Ovary (tissue), 10 donors: ENCODE measurements at places on chromosomes 2 and 18.

- H3K27me3 ChIP-seq = no peaks in the 10 kb centered on the region
- no peak overlapping the region for H3K4me3 ChIP-seq
- peaks cover 2% of the 10 kb centered on the region for H3K4me1 ChIP-seq
- H3K27ac ChIP-seq = no peak overlapping the region
- peak; percentile 12 for DNase-seq
Measured at GRCh38 chr2:236643480-236643879, 73.9 kb downstream of the ACKR3 start.

- no peak overlapping the region for H3K4me3 ChIP-seq
- peaks cover 4% of the 10 kb centered on the region for H3K4me1 ChIP-seq
- H3K36me3 ChIP-seq = no peaks in the 10 kb centered on the region
- no peaks in the 10 kb centered on the region for H3K27me3 ChIP-seq
Measured at GRCh38 chr2:239444626-239445577, 44.1 kb upstream of the HDAC4 start.

- DNase-seq = no peak
- H3K27ac ChIP-seq = peak overlapping the region; percentile 70
- H3K27me3 ChIP-seq = no peaks in the 10 kb centered on the region
- no peaks in the 10 kb centered on the region for H3K36me3 ChIP-seq
- H3K4me1 ChIP-seq = peaks cover 24% of the 10 kb centered on the region
- no peak overlapping the region for H3K4me3 ChIP-seq
Measured at GRCh38 chr2:239114616-239115265, 266.9 kb downstream of the TWIST2 start.

DNA sequence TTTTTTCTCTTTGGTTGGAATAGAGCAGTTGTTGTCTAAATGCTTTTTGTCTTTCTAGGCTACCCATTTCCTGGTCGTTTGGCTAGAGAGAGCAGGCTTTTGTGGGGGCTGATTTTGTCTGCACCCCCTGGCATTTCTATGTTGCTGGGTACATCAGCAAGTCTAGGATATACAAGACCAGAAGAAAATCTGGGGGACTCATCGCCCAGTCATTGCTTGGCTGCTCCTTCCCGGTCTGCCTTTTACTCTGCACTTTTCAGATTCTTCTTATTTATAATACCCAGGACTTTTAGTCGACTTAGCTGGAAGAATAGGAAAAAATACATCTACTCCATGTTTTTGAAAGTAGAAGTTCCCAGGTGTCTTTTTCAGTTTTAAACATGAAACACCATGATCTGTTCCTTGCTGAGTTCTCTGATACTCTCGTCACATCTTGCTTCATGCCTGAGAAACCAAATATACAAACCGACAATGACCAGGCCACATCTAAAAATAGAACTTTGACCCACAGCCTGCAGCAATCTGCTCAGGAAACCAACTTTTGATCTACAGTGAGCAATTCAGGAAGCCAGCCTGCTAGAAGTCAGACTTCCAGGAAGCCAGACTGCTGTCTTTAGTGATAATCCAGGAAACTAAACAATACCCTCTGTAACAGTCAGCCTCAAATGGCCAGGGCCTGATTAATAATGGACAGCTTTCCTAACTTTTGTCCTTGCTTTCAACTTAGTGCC is 163.8 kb upstream of the MEX3C start:
- no peak for DNase-seq
- no peaks in the 10 kb centered on the region for H3K36me3 ChIP-seq
- no peaks in the 10 kb centered on the region for H3K27me3 ChIP-seq
- no peak overlapping the region for H3K4me3 ChIP-seq
- H3K4me1 ChIP-seq = no peaks in the 10 kb centered on the region
- H3K27ac ChIP-seq = no peak overlapping the region

DNA sequence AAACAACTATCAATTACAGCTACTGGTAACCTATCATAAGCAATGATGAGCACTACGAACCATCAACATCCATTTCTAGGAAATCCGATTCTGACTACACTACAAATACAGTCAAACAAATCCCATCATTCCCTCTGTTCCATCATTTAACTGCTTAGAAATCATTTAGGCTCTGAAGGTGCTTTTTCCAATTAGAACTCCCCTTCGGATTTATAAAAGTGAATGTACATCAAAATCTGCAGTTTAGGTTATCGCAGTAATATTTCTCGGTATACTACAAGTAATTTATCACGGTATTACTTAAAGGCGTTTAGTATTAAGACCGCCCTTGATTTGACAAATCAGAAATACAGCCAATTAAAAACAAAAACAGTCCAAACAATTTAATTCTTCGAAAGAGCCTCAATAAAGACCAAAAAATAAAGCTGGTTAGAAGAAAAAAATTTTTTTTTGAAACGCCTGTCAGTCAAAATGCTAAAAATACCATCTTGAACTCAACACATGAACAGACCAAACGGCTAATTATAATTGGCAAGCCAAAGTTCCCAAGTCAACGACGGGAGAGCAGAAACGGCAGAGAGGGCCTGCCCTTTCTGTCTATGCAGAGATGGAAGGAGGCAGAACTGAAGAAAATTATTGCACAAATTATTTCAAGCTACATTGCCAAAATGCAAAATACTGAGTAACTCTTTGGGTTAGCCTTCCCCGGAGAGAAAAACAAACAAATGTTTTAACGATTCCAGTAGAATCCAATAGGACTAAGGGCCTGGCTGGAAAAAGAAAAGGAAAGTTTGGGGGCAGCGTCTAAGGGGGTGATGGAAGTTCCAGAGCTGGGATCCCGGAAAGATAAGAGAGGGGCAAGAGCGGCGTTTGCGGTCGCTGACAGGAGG is 1.2 kb downstream of the VPS54 start:
- H3K27me3 ChIP-seq = no peaks in the 10 kb centered on the region
- H3K4me1 ChIP-seq = peaks cover 3% of the 10 kb centered on the region
- no peaks in the 10 kb centered on the region for H3K36me3 ChIP-seq
- peak overlapping the region; percentile 97 for H3K27ac ChIP-seq

DNA sequence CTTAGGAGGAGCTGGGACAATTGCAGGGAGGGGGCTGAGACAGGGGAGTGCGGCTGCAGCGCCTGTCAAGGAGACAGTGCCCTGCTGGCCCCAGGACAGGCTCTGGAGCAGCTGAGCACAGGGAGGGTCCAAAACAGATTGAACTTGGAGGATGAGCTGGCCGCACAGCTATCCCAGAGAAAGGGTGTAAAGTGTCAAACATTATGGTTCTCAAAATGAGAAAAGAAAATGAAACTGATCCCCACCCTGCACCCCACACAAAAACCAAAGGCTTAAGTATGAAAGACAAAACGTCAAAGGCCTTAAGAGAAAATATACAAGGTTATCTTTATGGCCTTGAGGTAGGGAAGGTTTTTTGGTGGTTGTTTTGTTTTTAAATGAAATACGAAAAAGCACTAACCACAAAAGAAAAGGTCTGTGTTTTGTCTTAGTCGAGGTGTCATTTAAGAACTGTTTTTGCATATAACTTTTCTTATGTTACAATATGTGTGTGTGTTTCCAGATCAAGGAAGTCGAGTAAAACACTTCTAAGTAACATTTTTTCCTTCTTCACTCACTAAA is 111.8 kb downstream of the HDAC4 start:
- no peaks in the 10 kb centered on the region for H3K36me3 ChIP-seq
- H3K27me3 ChIP-seq = no peaks in the 10 kb centered on the region
- no peak overlapping the region for H3K4me3 ChIP-seq
- no peak overlapping the region for H3K27ac ChIP-seq
- DNase-seq = peak; percentile 49

DNA sequence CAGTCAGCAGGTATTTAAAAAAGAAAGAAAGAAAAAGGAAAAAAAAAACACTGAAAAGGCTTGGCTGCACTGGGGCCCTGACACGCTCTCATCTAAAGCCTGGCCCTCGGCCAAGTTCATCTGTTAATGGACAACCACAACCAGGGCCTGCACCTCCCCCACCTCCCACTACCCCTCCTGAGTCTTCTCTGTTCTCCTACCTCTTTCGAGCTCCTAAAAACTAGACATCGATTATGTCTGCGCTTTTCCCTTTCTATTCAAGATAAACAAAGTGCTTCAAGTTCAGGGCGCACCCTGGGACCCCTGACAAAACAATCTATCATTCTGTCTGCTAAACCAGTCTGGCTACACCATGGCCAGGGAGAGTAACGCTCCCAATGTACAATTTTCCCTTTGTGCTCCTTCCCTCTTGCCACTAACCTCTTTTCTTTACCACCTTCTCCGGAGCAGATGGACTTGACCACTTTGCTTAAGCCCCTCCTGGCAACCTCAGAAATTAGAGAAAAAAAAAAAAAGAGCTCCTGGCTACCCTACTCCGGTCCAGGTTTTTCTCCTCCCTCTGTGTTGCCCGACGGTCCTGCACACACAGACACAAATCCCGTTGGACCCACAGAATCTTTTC is 22.7 kb downstream of the BCL11A start:
- no peaks in the 10 kb centered on the region for H3K27me3 ChIP-seq
- no peak overlapping the region for H3K27ac ChIP-seq
- no peaks in the 10 kb centered on the region for H3K4me1 ChIP-seq
- DNase-seq = no peak
- no peaks in the 10 kb centered on the region for H3K36me3 ChIP-seq

DNA sequence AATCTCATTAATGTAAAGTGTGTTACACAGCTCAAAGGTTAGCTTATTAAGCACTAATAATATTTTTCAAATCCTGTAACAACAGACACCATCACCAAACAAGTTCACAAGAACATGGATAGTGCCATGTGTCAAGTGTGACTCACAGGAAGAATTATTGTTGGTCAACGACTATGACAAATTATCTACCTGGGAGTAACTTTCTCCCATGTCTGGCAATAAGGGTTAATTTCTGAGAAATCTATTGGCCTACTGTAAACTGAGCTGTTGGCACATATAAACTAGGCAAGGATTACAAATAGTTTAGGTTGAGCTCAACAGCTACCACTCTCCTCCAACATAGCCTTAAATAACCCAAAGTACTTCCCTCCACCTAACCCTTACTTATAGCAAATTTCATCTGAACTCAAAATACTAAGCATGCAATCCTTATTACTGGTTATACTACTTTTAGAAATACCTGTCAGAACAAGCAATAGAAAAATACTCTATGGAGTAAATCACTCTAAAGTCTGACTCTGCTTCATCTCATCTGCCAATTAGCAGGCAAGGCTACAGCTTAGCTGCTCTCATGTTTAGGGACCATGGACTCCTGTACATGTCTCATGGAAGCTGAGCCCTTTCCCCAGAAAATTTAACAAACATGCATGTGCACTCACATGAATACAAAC is 223.0 kb downstream of the NBAS start:
- DNase-seq = no peak
- H3K27ac ChIP-seq = no peak overlapping the region
- H3K4me3 ChIP-seq = no peak overlapping the region

GRCh38 chr2:240377366-240377765 is 58.1 kb upstream of the GPC1 start:
- H3K27ac ChIP-seq = no peak overlapping the region
- no peaks in the 10 kb centered on the region for H3K27me3 ChIP-seq
- no peaks in the 10 kb centered on the region for H3K36me3 ChIP-seq

DNA sequence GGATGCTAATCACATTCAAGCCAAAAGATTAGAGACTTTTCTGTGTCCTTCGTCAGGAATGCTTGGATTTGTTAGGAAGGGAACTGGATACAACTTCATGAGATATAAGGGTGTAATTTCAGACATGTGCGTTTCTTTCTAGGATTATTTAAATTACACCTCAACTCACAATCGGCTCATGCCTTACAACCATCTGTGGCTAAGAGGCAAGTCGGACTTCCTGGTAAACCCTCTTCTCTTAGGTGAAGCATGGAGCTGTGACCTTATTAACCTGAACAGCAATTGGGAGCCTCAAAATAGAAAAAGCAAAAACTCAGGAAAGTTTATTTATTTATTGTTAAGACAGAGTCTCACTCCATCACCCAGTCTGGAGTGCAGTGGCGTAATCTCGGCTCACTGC is 61.8 kb downstream of the SEMA4F start:
- peak overlapping the region; percentile 75 for H3K27ac ChIP-seq
- no peaks in the 10 kb centered on the region for H3K4me1 ChIP-seq
- H3K27me3 ChIP-seq = no peaks in the 10 kb centered on the region
- no peak overlapping the region for H3K4me3 ChIP-seq
- no peaks in the 10 kb centered on the region for H3K36me3 ChIP-seq

GRCh38 chr2:196220671-196221070 is 49.3 kb upstream of the STK17B start:
- no peak for DNase-seq
- no peaks in the 10 kb centered on the region for H3K4me1 ChIP-seq
- no peaks in the 10 kb centered on the region for H3K36me3 ChIP-seq
- no peak overlapping the region for H3K27ac ChIP-seq
- H3K4me3 ChIP-seq = no peak overlapping the region

DNA sequence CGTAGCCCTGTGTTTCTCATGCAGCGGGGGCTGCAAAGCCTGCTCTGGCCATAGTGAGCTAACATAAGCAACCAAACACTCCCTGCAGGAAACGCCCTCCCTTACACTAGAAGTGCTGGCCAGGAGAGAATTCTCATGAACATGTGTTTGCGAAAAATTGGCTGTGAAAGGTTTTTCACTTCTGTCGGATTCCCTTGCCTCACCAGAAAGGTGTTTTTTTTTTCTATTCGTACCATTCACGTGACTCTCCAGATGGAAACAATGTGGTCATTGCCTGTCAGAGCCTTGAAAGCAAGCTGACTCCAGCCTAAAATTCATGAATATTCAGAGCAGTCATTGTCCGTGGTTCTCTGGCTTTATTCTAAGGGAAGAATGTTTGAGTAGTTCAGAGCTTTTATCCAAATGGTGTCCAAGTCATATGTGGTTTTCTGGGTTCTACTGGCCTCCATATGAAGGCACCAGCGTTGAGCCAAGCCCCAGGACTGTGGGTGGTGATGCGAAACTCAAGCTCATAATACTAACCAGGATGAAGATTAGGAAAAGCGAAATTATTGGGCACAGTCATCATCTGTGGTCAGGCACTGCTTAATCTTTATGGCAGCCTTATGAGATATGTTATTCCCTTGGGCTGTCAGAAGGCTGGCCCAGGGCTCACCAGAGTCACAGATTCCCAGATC is 236.4 kb downstream of the ALPK2 start:
- H3K27me3 ChIP-seq = no peaks in the 10 kb centered on the region
- no peak overlapping the region for H3K4me3 ChIP-seq
- no peak overlapping the region for H3K27ac ChIP-seq
- no peak for DNase-seq

DNA sequence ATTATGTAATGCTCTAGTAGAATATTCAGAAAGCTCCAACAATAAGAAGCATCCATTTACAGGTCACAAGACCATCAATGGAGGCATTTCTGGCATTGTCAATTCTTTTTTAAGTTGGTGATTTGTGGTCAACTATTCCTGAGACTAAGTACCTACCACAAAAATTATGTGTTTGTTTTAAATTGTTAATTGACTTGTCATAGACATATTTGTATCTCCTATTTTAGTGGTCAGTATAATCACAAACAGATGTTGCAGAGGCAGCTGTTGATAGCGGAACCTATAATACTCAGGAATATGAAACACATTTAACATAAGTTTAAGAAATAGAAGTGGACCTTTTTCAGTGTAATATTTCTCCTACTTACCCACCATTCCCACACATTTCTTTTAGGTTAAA is 430.1 kb downstream of the CCDC85A start:
- H3K4me3 ChIP-seq = no peak overlapping the region
- no peak for DNase-seq
- no peak overlapping the region for H3K27ac ChIP-seq
- H3K4me1 ChIP-seq = no peaks in the 10 kb centered on the region
- no peaks in the 10 kb centered on the region for H3K36me3 ChIP-seq
- H3K27me3 ChIP-seq = no peaks in the 10 kb centered on the region

- no peaks in the 10 kb centered on the region for H3K4me1 ChIP-seq
- DNase-seq = no peak
- no peaks in the 10 kb centered on the region for H3K36me3 ChIP-seq
- no peak overlapping the region for H3K4me3 ChIP-seq
Measured at GRCh38 chr2:139367416-139367815, 587.2 kb upstream of the NXPH2 start.
